ENCODE measurements at places on chromosomes 1 and 21.

DNA sequence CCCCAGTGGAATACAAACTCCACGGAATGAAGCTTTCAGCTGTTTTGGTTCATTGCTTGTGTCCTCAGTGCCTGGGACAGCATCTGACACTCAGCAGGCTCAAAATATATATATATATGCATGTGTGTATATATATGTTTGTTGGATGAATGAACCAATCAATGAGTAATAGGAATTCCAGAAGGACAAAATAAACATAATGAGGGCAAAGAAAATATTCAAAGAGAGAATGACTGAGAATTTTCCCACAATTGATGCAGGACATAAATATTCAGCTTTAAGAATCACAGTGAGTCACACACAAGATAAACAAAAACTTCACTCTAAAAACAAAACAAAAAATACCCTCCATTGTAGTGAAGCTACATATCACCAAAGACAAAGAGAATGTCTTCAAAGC is 64.0 kb downstream of the CHD5 start:
- DNase-seq = no peak

DNA sequence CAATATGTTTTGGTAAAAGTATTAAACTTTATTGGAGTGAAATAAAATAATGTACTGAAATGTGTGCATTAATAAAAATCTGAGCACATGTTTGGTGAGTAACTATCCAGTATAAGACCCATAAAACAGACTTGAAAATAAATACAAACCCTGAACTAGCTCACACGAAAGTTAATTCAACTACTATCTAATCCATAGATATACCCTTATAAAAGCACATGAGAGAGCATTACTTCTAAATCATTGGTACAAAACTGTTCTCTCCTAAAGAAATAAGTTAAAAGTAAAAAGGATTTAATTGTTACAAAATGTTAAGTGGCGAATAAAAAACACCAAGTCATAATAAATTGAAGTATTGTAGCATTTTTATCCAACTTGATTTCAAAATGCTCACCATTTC is 295.6 kb downstream of the PTPRC start:
- DNase-seq = no peak

- no peak for DNase-seq
These were observed 11.4 kb downstream of the PTPRU start for GRCh38 chr1:29247571-29248273.

- DNase-seq = no peak
These were observed 1.2 kb upstream of the DLGAP3 start for GRCh38 chr1:34930702-34931071.

DNA sequence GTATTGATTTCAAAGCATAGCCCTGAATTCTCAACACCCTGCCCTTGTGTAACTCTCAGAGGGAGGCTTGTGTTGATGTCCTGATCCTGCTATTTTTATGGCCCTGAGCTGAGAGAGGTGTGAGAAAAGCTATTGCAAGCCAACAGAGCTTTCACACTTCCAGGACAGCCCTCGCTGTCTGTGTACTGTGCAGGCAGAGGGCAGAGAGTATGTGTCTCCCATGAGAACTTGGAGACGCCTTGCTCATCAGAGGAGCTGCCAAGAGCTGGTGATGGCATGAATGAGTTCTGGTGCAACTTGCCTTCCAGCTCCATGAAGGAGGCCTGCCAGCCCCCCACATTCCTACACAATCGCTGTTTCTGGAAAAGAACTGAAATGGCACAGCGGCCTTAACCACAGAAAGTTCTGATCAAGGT is 144.1 kb upstream of the AJAP1 start:
- DNase-seq = no peak

DNA sequence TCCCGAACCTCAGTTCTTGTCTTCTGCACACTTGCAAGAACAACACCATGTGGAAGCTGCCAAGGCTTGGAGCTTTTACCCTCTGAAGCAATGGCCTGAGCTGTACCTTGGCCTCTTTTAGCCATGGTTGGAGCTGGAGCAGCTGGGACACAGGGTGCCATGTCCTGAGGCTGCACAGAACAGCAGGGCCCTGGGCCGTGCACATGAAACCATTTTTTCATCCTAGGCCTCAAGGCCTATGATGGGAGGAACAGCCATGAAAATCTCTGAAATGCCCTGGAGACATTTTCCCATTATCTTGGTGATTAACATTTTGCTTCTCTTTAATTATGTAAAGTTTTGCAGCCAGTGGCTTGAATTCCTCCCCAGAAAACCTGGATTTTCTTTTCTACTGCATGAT is 817.8 kb upstream of the CXADR start:
- DNase-seq = no peak

DNA sequence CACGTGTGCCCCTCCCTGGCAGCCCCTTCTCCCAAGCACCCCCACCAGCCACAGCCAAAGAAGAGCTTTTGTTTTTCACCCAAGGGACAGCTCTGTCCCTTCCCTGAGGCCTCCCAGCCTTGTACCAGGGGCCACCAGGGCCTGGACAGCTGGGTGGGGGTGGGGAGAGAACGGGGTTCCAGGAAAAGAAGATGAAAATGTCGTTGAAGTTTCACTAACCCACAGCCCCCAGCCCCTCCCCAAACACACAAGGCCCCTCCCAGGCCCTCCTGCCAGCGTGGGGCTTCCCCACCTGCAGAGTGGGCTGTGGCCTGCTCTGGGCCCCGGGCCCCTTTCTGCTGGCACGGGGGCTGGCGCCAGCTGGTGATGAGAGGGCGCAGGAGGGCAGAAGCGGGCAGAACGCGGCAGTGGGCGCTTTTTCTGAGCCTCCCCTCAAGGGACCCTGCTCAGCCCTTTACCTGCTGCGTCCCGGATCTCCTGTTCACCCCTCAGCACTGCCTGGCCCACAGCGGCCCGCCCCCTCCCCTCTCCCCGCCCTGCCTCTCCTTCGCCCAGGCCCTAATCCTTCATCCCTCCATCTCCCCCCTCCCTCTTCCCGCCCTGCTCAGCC is 5.5 kb upstream of the ANKRD65 start:
- DNase-seq = no peak

GRCh38 chr1:207822602-207823451 is 71.0 kb downstream of the CD46 start:
- no peak for DNase-seq

GRCh38 chr1:226404063-226404903 is 3.6 kb downstream of the PARP1 start:
- no peak for DNase-seq

GRCh38 chr1:159012495-159012894 is 2.8 kb downstream of the IFI16 start:
- no peak for DNase-seq

DNA sequence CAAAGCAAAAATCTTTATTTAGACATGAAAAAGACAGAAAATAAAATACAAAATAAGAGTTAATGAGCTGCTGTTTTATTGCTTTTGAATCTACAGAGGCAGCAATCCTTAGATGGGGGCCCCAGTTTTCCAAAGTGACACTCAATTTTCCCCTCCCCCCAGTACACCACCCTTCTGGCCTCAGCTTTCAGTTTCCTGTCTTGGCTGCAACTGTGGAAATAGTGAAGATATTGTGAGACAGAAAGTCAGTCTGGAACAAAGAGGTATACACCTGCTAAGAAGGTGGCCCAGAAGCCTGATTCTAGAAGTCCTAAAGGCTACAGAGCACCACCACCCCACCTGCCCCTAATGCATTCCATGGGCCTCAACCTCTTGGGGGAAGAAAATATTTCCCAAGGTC is 1.1 kb upstream of the MTMR11 start:
- no peak for DNase-seq

- no peak for DNase-seq
These were observed 369.4 kb downstream of the NCAM2 start for GRCh38 chr21:21367583-21367982.

- no peak for DNase-seq
These were observed 24.8 kb downstream of the TGFB2 start for GRCh38 chr1:218369688-218370511.

DNA sequence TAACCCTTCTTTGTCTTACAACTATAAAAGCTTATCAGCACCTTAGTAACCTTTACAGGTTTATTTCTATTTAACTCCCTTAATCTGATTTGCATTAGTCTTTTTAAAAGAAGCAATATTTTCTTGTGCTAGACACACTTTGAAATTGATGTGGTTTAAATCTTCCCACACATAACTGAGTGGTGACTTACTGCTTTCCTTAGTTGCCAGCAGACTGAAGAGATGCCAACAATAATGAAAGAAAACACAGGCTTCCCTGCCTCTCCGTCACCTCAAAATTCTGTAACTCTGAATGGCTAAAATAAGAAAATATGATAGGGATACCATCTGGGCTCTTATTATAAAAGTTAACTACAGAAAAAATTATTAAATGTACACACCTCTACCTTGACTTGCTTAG is 196.8 kb downstream of the PTBP2 start:
- no peak for DNase-seq

DNA sequence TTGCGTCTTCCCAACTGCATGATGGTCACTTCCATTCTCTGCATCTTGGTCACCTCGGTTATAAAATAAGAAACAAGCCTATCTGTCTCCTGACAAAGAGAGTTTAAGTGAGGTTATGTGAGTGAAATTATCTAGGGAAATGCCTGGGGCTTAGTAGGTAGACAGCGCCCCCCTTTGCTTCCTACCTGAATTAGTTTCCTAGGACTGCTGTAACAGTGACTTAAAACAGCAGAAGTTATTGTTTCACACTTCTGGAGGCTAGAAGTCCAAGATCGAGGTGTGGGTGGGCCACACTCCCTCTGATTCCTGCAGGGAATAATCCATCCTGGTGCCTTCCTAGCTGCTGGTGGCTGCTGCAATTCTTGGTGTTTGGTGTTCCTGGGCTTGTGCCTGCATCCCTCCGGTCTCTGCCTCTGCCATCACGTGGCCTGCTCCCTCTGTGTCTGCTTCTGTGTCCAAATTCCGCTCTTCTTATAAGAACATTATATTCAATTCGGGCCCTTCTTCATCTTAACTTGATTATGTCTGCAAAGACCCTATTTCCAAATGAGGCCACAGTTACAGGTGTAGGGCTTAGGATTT is 92.6 kb downstream of the IGSF21 start:
- no peak for DNase-seq

DNA sequence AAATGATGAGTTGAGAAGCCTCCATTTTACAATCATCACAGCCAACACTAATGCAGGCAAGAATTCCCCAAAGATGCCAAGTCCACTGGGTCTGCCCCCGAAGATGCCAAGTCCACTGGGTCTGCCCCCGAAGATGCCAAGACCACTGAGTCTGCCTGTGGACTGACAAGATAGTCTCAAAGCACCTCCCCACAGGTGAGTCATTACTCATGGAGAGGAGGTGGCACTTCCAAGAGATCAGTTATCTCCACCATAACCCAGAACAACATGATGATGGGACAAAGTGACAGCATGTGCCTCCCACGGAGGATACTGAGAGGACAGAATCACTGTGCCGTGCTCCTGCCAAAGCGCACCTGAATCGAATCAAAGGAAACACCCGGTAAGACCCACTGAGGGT is 4.8 kb downstream of the PTTG1IP start:
- DNase-seq = no peak

DNA sequence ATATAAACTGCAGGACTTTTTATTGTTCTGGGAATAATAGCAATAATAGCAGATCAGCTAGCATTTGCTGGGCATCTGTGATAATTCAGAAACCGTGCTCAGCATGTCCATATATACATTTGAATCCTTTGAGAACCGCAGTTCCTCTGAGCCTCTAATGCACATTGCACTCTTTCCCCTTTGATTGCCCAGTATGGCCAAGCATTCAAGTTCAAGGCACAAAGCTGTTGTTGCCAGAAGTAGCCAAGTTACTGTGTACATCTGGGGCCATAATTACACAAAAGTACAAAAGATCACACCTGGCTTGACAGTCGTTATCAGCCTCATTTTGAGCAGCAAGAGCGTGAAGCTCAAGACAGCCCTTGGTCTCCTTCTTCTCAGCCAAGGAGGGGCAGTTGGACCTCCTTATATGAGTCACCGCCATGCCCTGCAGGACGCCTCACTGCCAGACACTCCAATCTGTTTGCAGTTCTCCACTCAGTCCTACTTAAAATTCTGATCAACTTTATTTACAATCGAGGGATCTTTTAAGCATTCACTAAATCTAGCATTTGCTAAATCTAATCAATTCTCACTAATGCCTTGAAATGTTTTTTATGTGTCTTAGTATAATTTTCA is 216.0 kb downstream of the SLC35F3 start:
- DNase-seq = no peak

DNA sequence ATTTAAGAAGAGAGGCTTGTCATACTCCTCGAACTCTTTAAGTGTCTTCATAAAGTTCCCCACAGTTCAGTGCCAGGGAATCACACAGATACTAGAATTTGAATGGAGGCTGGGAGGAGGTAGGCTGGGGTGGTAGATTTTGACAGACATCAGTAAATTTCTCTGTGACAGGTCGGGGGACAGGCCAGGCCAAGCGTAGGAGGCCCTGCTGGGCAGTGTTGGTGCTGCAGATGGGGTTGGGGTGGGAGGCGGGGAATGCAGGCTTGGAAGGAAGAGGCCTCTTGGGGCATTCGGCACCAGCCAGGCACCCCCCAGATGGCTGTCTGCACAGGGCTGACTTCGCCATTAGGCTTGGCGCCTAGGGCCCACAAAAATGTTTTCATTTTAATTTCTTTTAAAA is 84.0 kb downstream of the MAN1C1 start:
- no peak for DNase-seq

GRCh38 chr1:213820362-213821149 is 167.2 kb upstream of the PROX1 start:
- DNase-seq = no peak

DNA sequence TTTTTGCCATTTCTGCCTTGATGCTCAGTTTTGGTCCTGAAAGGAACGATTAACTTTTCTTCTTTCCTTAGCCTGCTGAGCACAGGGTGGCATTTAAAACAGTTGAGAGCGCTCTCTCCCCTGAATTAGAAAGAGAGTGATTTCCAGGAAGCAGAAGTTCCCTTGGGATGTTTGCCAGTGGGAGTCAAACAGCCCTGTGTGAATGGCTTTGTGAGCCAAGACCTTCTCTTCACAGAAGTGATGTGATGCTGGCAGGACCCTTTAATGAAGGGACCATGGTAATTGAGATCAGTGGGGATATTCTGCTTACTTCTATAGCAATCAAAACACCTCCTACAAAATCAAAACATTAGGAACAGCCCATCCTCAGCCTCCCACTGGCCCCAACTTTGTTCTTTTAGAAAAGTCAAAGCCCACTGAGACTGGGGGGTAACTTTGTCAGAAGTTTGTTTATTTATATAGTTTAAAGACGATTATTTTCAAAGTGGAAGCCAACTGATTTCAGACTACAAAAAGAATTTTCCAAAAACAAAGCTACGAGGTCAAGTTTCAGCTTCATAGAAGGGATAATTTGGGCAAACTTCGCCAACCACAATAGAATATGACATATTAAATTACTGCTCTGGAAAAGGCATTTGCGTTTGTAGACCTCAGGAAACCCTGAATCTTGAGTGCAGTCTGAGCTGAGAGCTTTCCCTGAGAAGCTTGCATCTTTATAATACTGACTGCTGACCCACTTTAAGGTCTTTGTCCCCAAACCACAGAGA is 122.7 kb downstream of the GABPA start:
- no peak for DNase-seq

DNA sequence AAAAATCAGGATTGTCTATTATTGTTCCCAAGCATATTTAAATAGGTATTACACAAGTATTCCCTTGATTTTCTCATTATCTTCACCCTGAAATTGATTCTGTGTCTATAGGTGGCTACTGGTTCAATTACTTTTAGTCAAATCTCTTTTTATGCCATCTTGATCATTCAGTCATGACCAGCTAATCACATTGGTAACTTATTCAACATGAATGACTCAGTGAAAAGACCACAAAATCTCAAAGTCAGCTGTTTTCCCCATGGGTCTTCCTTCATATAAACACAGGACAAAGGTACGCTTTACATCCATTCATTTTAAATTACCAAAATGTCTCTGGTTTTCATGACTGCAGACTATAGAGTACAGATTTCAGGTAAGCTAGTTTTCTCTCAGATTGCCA is 23.7 kb upstream of the NRIP1 start:
- no peak for DNase-seq

All from iPS DF 6.9 (cell line).